GM23248 (cell line): ENCODE measurements at places on chromosomes 1 and 21. TPM values are rescaled to one million over a fixed set of nuclear protein-coding genes. Genes with fewer than 3 reads are reported as not detected.

Gene RRAGC
- polyA plus RNA-seq: 19.1 and 21.3 TPM in 2 replicates

GRCh38 chr1:95386371-95386770 is 152.4 kb downstream of the RWDD3 start:
- no peaks in the 10 kb centered on the region for H3K4me1 ChIP-seq
- no peaks in the 10 kb centered on the region for H3K36me3 ChIP-seq
- no peak overlapping the region for H3K4me3 ChIP-seq
- H3K27me3 ChIP-seq: no peaks in the 10 kb centered on the region

GRCh38 chr21:26572702-26573381 is at the start of gene CYYR1:
CYYR1 (minus strand) TSS chr21:26573286; CDS start chr21:26572940, 346 bp downstream.
- H3K4me3 ChIP-seq: peak within 1 kb of the TSS; percentile 57
- H3K4me1 ChIP-seq: no peaks in the 10 kb centered on the region
- peaks cover 34% of the 10 kb centered on the region for H3K27me3 ChIP-seq
- no peak within 1 kb of the TSS for H3K27ac ChIP-seq

GRCh38 chr1:101745551-101746270 is 251.0 kb downstream of the OLFM3 start:
- no peaks in the 10 kb centered on the region for H3K36me3 ChIP-seq
- no peaks in the 10 kb centered on the region for H3K27me3 ChIP-seq
- DNase-seq: no peak
- H3K4me1 ChIP-seq: no peaks in the 10 kb centered on the region

Gene PKP1
- 0.06 and 0.15 TPM in 2 replicates for polyA plus RNA-seq

DNA sequence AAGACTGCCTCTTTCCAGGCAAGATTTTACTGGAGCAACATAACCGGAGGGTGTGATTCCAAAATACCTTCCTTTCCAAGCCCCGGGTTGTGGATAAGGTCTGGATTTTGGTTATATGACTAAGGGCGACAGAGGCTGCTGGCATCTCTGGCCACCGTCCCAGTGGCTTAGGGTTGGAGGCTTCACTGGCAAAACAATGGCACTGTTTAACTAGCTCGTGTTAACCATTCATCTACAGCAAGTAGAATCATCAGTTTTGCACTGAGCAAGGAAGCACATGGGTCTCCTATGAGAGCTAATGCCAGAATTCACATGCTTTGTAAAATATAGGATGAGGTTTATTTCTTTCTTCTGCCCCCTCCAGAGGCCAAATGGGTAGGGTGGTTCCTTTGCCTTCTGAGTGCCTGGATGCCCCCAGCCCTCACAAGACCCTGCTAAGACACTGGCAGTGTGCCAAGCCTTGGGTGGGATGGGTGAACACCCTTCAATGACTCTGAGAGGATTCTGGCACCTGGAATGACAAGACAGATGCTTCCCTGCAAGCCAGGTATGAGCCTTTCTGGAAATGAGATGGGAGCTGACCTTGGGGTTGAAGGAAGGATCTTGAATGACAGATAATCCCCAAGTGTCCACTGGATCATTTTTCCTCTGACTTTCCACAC is 36.8 kb downstream of the DHCR24 start:
- H3K4me1 ChIP-seq: peaks cover 24% of the 10 kb centered on the region
- peak overlapping the region; percentile 85 for H3K27ac ChIP-seq
- no peaks in the 10 kb centered on the region for H3K27me3 ChIP-seq
- H3K36me3 ChIP-seq: no peaks in the 10 kb centered on the region; the same call in none of the 2 replicates
- no peak overlapping the region for H3K4me3 ChIP-seq
